ENCODE measurements at places on chromosomes 13 and 19.

DNA sequence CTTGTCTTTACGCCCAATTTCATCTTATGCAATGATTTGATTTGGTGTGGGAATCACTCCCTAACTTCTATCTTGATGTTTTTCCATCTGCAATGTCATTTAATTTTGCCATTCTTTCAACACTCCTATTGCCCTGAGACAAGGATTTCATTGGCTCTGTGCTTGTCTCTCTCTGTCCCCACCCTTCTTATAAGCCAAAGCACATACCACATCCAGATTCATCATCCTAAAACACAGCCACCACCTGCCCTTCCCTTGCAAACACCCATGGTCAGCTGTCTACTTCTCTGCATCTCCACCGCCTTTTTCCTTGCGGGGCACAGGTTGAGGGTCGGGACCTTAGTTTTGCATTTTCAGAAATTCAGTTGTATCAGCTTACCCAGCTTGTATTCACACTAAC, 225.8 kb upstream of the SOX21 start:
- DNase-seq = no peak

DNA sequence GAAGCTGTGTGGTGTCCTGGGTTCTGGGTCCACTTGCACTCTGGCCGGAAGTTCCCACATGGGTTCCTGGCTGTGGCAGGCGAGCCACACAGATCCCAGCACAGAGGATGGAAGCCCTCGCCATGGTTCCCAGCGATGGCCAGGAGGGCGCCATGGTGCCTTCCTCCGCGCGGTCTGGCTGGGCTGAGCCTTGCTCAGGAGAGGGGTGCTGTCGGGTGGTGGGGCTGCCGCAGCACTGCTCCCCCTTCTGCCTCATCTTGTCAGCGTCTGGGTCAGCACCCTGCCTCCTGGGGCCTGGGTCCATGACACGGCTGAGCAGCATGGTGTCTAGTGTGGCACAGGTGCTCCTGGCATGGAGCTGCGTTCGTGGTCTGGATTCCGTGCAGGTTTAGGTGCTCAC, 33.5 kb downstream of the DOT1L start:
- DNase-seq = no peak

DNA sequence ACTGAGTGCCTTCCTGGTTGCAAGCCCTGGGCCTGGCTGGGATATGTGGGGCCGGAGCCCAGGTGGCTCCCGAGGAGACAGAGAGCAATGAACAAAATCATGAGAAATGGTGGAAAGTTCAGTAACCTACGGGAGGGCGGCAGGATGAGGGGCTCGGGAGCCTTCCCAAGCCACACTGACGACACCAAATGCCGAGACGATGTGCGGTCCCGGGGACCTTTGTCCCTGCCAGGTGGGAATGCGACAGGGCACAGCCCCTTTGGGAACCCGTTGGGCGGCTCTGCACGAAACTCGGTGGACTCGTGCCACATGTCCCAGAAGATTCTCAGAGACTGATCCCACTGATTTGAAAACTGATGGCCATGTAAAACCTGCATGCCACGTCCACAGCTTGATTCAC, 11.7 kb upstream of the ZNF14 start:
- DNase-seq = no peak

DNA sequence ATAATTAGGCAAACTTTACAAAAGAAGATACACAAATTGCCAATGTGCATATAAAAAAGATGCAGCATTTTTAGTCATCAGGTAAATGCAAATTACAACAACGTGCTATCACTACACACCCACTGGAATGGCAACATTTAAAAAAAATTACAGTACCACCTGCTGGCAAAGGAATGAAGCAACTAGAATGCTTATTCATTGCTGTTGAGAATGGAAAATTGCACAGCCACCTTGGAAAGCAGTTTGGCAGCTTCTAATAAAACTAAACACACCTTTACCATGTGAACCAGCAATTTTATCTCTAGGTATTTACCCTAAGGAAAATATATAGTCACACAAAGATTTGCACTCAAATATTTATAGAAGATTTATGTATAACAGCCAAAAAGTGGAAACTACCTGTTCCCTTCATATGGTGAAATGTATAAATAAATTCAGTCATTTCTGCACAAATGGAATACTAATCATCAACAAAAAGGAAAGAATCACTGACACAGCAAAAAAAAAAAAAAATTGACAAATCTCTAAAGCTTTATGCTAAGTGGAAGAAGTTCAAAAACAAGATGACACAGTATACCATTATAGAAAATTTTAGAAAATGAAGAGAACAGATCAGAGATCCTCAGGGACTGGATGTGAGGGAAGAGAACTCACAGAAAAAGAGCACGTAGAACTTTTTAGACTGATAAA, 30.3 kb downstream of the OXGR1 start:
- DNase-seq = no peak

Measured in activated naive CD8-positive, alpha-beta T cell treated with anti-CD3 and anti-CD28 coated beads, Interleukin-2, amount 50 U/mL, for 24 hours (primary cell).